ENCODE measurements at places on chromosomes 2 and 18. TPM values are rescaled to one million over a fixed set of nuclear protein-coding genes. Genes with fewer than 3 reads are reported as not detected.

GRCh38 chr2:239606741-239607516, 206.1 kb upstream of the HDAC4 start:
- no peak for DNase-seq

FEV gene
- not detected for total RNA-seq

GRCh38 chr2:66574701-66575624, 140.0 kb downstream of the MEIS1 start:
- peak; percentile 50 for DNase-seq

- no peak for DNase-seq
Observed at GRCh38 chr2:204799791-204800190, 254.5 kb downstream of the PARD3B start.

DNA sequence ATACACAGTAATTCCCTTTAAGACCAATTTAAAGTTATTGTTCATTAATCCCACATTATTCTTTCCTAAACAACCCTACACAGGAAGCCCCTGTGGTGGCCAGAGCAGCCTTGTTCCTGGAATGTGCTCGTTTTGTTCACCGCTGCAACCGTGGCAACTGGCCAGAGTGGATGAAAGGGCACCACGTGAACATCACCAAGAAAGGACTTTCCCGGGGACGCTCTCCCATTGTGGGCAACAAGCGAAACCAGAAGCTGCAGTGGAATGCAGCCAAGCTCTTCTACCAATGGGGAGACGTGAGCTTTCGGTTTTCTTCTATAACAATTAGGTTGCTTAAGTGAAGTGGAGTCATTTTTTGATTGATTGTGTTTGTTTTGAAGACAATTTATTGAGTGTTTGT, 101.0 kb downstream of the UNC80 start:
- DNase-seq = peak; percentile 29

DNA sequence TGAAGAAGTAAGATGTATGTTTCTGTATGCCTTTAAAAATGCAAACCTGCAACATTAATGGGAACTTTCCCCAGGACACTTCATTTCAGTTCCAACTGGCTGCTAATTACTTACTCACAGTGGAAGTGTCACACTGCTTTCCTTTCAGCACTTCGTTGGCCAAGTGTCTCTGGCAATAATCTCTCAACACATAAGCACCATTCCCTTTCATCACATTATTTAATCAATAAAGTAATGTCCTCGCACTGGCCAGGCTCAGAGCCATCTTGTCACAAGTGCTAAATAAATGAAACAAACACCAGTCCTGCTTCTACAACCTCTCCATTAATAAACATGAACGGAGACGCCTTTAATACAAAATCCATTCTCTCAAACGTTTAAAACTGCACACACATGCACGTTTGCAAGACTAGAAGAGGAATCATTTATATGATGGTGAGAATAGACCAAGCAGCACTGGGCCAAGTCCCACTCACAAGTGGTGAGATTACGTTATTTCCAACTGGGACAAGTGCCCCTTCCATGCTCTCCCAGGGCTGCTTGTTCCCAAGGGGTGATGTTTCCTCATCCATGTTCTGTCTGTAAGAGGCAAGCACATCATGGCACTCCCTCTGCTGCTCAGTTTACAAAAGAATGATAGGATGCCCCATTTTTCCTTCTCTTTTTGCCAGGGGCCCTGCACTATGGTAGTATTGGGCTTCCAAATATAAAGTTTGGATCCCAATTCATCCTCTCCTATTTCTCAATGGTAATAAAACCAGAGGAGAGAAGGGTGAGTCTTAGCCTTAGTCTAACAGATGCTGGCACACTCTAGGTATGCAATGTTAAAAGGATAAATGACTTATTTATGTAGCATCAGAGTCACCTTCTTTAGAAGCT, 56.8 kb upstream of the ETAA1 start:
- DNase-seq = peak; percentile 50

GRCh38 chr2:53463806-53464726, 303.5 kb upstream of the CHAC2 start:
- no peak for DNase-seq

CHRND gene
- total RNA-seq = not detected

PELI1 gene
- total RNA-seq = 15.0 TPM

- no peak for DNase-seq
Observed at GRCh38 chr2:144324446-144325045, 195.4 kb downstream of the ZEB2 start.

Measured in right cardiac atrium (tissue), 5 donors.